Posterior cingulate gyrus (tissue), 11 donors: ENCODE measurements at places on chromosomes 12 and 14.

GRCh38 chr14:74572726-74573301, 39.2 kb downstream of the LTBP2 start:
- DNase-seq = no peak

- DNase-seq = no peak
These were observed 80.0 kb downstream of the BTG1 start for GRCh38 chr12:92065639-92066038.

- no peak for DNase-seq
These were observed 203.1 kb downstream of the ITPR2 start for GRCh38 chr12:26629864-26630263.

GRCh38 chr12:57004651-57005050, 1.7 kb downstream of the ZBTB39 start:
- no peak for DNase-seq

DNA sequence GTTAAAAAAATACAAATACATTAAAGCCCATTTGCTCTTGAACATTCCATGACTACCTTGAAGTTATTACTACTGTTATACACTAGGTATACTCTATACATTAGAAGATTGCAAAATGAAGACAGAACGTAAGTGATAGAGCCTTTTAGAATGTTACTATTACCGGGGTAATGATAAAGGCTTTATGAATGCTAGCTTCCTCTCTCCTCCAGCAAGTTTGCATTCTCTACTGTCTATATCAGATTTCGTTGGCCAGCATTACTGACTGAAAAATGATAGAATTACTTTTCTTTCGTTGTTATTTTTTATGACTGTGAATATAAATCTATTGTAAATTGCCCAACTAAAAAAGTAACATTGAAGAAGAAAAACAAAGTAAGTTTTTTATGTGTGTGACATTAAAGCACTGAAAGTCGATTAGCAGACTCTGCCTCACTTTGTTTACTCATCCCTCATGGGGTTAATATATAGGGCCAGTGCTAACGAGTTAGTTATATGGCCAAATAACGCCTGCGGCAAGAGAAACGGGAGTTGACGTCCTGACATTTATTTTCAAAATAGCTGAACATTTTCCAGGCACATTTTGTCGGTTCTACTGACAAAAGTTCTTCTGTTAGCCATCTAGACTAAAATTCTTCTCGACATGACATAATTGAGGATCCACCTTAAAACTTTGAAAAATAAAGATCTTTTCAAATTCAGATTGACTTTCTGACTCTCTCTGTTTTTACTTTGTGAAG, 163.8 kb upstream of the KITLG start:
- no peak for DNase-seq
